Activated CD8-positive, alpha-beta memory T cell treated with anti-CD3 and anti-CD28 coated beads for 1 hour (primary cell): ENCODE measurements at places on chromosomes 7 and 10.

DNA sequence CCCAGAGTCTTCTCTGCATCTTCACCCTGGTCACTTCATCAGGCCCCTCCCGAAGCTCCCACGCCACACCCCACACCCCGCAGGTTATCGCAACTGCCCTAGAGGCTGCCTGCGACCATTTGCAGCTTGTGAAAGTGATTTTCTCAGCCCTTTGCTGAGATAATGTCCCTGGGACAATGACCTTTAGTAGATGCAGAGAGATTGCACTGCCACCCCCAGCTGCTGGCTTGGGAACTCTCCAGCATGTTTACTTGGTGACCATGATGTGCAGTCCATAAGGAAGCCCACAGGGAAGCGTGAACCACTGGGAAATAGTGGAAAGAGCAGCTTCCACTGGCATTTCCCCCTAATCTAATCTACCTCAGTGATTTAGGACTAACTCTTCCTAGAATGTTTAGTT, 97.3 kb downstream of the WNT2 start:
- no peak for DNase-seq

- DNase-seq = no peak
Observed at GRCh38 chr7:31782411-31782991, 95.5 kb downstream of the PPP1R17 start.

GRCh38 chr10:23063045-23063972, 32.1 kb upstream of the MSRB2 start:
- no peak for DNase-seq

GRCh38 chr7:158141806-158142518, 445.7 kb downstream of the PTPRN2 start:
- DNase-seq = no peak

DNA sequence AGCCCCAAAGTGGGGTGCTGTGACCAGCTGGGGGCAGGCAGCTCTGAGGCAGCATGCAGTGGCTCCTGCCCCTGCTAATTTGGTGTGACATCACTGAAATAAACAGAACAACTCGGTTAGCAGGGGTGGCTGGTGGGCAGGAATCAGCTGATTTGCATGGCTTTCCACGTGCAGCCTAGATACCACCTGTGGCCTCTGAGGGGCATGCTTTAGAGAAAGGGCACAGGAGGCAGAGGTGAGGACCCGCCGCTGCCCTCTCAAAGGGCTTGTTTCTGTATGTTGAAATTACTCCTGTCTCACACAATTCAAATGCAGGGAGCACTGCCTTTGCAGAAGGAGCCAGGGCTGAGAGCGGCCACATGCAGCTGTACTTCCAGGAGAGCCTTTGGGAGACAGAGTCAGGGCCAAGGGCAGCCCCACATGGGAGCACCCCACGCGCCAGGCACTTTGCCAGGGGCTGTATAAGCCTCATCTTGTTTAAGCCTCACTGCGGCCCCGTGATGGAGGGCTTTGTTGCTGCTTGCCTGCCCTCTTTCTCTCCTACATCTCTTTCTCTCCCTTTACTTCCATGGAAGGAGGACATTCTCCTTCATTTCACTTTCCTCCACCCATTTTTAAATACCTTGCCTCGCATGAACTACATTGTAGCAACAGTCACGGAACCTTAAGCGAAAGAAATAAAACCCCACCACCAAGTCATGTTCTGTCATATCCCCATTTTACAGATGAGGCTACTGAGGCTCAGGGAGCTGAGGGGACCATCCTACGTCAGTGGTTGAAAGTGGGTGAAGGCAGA, 137.7 kb downstream of the ZMIZ1 start:
- DNase-seq = no peak

GRCh38 chr7:98286701-98287485, 5.4 kb downstream of the BRI3 start:
- DNase-seq = no peak

GRCh38 chr10:62634576-62634975, 169.9 kb upstream of the ADO start:
- no peak for DNase-seq

- no peak for DNase-seq
Observed at GRCh38 chr7:146982482-146982881, 865.9 kb downstream of the CNTNAP2 start.

DNA sequence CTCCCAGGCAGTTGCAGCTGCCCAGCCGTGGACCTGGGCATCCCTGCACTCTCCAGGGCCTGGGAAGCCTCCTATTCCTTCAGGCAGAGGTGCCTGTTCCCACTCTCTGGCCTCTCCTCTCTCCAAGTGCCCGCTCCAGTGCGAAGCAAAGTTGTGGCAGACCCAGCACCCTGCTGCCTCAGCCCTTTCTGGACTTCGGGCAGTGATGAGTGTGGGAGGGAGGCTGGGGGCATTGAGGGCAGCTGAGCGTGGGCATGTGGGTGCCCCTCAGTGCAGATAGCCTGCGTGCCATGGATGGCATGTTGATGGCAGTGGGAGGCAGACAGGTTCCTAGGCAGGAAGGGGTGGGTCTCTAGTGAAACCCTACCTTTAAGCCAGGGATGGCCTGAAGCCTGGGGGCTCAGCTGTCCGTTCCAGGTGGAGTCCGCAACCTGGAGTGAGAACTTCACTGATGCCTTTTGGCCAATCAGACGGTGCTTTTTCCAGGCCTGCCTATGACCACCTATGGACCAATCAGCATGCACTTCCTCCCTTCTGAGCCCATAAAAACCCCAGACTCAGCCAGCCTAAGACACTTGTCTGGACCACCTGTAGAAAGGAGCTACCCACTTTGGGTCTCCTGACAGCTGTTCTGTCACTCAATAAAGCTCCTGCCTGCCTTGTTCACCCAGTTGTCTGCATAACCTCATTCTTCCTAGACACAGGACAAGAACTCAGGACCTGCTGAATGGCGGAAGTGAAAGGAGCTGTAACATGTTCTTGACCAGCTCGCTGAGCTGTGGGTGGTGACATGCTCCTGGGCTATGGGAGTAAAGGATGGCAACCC, 26.1 kb downstream of the SVIL start:
- DNase-seq = no peak

DNA sequence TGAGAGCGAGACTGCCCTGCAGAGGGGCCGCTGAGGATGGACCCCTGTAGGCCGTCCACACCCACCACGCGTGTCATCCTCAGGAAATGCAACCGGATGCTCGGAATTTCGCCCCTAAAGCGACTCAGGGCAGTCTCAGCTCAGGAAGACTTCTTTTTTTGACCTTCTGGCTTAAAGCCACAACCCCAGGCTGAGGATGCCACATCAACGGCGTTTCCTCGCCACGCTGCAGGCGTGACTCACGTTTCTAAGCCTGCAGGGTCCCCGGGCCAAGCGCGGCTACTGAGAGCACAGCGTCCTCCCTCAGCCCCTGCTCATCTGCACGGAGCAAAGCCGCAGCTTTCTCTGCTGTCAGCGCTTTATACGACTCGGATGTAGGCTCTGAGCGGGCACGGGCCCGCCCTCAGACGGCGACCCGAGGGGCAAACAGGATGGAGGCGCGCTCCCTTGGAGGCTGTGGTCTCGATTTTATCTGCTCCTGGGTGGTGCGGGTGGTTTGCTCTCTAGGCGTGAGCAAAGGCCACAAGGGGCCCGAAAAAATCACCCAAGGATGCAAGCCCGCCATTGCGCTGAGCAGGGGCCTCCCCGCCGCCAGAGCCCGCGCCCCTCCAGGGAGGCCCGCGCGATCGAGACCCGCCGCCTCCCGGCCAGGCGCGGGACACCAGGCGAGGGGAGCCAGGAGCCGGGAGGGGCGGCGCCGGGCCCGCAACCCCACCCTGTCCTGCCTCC, 726 bp upstream of the INSIG1 start:
- DNase-seq = peak; percentile 79

DNA sequence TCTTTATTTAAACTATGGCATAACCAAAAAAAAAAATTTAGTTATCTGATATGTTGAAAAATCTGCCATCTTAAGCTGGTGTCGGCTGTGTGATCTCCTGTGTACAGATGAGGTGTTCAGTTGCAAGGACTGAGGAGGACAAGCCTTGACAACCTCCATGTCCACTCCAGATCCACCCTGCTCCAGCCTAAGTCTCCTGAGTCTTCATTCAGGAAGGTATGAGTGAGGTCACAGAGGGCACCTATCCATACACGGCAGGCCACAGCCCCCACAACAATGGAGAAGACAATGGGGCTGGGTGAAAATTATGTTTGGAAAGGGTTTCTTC, 16.1 kb downstream of the TARP start:
- no peak for DNase-seq

- DNase-seq = no peak
Observed at GRCh38 chr7:82204694-82205093, 238.9 kb downstream of the CACNA2D1 start.

GRCh38 chr7:79453558-79454360, at the start of gene MAGI2:
TSS of gene MAGI2 (minus strand) at chr7:79453667. CDS start at chr7:79453320, 347 bp downstream.
- no peak for DNase-seq

- DNase-seq = no peak
Observed at GRCh38 chr10:110209926-110210673, 2.7 kb downstream of the MXI1 start.

- DNase-seq = no peak
Observed at GRCh38 chr7:156829669-156830336, 63.2 kb downstream of the LMBR1 start.

- DNase-seq = no peak
Observed at GRCh38 chr7:31776616-31777015, 89.6 kb downstream of the PPP1R17 start.

- DNase-seq = no peak
Observed at GRCh38 chr10:128316121-128316726, 190.0 kb upstream of the MKI67 start.

DNA sequence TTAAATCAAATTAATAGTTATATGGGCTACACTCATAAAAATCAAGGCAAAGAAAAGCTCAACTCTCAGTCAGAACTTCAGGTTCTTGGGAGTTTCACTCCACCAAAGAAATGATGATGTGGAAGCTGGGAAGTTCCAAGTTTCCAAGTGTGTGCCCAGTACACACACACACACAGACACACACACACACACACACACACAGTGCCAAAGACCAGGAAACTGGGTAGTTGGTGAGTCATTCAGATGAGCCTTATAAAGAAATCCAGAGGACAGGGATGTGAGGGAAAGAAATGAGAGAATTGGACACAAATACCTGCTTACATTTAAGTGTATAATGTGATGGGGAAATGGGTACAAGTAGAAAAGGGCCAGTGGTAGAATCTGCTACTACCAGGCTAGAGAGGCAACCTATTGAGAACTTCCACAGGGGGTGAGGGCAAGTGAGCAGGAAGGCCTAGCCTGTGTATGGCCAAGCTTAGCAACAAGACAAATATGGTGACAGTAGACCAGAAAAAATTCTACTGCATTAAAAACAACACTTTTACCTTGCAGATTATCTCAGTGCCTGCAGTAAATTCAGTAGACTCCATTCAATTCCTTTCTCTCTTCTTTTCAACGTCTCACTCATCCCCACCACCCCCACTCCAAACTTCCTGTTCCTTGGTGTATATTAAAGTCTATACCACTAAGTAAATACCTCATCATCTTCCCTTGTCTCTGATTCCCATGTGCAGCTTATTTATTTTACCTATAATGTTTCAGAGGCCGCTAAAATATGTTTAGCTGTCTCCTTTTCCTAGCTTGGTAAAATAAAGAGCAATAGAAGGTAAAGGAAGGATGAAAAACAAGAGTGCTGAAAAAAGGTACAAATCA, 95.0 kb downstream of the CABCOCO1 start:
- no peak for DNase-seq

GRCh38 chr10:113319479-113319878, 233.4 kb upstream of the HABP2 start:
- DNase-seq = no peak
